ENCODE measurements at places on chromosomes 7 and 10. TPM values are rescaled to one million over a fixed set of nuclear protein-coding genes. Genes with fewer than 3 reads are reported as not detected.

Gene CPED1
- polyA plus RNA-seq: 0.22 TPM

Gene TMEM273
- polyA plus RNA-seq: 7.4 TPM

DNA sequence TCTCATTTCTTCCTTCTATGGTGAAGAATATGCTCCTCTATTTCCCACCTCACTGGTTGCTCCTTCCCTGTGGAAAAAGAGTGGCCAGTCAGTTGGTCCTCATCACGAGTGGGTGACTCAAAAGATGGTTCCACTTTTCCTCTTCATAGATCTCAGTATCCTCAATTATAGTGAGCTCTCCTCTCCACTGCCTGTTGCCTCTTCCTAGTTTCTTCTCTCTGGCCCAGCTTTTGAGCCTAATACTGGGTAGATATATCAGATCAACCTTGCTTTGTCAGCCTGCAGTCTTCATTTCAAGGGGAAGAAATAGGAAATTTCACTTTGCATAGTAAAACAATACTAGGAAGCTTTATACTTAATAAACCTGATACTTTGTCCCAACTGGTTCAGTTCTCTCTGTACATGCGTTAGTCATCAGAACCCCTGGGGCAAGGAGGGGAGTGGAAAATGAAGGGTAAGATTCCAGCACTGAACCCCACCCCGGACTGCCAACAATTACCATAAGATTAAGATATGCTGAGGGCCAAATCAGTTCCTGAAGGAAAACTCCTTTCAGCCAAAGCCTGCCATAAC lies 15.5 kb upstream of the WNT16 start:
- no peak for DNase-seq

DNA sequence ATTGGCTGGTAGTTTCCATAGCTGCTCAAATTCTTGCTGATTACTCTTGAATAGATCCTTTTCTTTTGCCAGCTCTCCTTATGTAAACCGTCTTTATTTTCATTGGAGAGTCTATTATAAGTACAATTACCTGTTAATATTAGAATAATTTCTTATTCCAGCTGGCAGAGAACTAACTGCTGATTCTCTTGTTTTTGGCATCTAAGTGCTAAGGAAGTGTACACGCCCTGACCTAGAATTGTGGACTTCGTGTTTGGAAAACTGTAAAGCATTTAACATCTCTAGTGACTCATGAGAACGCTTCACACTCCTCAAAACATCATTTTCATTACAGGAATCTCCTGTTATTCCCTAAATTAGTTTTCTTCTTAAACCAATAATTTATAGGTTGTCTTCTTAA lies 39.9 kb upstream of the FAM171A1 start:
- DNase-seq: no peak

DNA sequence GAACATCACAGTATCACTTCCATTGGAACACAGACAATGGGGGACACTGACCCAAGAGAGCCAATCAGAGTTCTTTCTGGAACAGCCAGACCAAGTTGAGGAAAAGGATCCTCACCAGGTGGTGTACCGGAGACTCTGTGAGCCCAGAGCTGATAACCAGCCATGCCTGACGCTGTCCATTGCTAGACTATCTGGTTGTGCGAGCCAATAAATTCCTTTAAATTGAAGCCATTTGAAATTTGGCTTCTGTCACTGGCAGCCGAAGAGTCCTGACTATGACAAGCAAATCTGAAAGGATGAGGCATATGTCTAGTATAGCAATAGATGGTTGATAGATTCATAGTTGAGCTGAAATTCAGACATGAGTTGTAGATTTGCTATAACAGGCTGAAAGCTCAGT lies 3.1 kb upstream of the LHPP start:
- no peak for DNase-seq

DNA sequence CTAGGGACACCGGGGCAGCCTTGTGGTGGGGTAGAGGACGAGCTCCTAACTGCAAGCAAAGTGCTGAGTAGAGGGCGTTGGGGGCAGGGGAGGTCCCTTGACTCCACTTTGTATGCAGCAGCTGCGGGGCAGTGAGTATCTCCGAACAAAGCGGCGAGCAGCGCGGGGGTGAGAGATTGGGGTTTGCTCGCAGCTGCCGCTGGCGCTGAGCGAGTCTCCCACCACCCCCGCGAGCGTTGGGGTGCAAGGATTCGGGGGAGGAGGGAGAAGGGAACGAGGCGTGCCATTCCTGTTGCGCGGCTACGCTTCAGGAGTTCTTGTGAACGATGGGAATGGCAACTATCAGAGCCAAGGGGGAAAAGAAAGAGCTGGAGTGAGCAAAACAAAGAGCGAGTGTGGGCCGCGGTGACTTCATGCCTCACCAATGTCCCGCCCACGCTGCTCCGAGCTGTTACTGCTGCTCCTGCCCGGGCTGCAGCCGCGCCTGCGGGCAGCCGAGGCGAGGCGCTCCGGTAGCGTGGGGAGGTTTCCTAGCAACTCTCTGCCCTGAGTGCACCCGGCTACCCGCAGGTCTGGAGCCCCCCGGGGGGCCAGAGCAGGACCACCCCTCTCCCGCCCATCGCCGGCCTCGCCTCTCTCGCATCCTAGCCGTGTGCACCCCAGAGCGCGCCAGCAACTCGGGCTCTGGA lies at the start of gene ITGB8:
Gene ITGB8, plus strand, starts transcription at position 662 of the 689 bp plus-strand sequence. CDS start 907 bp downstream, outside the sequence.
- peak; percentile 92 for DNase-seq

DNA sequence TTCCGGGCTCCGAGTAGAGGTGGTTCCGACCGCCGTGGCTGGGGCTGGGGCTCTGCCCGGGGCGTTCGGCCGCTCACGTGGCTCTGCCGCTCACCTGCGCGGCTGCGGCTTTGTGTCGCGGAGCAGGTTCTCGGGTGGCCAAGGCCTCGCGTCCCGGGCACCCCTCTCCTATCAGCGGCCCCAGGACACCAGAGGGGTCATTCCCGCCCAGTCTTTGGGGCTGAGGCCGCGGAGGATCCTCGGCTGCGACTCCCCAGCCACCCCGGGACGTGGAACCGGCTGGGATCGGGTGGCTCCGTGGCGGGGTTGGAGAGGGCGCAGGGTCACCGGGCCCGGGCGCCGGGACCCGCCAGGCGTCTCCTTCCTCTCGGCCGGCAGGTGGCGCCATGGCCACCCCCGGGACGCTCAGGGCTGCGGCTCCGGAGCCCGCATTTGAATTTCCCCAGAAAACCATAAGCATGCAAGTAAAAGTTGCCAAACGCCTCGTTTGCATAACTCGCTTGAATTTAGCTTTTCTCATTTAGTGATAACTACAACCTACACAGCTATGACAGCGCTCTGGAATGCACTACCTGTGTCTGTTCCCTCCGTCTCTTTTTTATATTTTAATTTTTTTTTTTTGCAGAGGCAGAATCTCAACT lies 1.2 kb downstream of the COL26A1 start:
- DNase-seq: peak; percentile 90

DNA sequence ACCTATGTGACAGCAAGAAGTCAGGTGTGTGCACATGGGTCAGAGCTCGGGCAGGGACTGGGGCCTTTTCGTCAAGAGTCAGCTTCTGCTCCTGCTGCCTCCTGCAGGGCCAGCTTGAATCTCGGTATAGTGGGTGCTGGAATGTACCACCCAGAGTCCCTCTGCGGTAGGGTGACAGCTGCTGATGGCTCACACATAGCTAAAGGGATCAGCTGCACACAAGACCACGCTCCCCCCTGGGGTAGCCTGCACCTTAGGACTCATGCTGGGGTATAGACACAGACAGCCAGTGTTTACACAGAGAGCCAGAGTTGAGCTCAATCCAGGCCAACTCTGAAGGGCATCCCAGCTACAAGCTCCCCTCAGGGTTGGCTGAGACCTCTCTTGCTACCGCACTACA lies 14.0 kb upstream of the COL13A1 start:
- DNase-seq: no peak

GRCh38 chr10:123245264-123245663 lies 91.1 kb downstream of the BUB3 start:
- DNase-seq: no peak

- no peak for DNase-seq
Observed at GRCh38 chr7:129271500-129272355, 46.9 kb downstream of the AHCYL2 start.

DNA sequence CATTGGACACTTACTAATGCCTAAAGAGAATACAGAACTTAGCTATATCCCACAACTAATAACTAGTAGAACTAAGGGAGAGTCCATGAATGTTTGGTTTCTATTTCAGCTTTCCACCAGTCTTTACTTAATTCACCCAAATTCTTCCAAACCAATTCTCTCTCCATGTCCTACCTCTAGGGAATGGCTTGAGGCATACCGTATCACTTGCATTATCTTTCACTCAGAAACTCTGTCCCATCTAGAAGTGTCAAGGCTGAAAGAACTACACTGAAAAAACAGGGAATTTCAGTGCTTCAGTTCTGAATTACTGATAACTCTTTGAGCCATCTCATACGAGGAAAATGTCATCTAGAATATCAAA lies 758 bp downstream of the TMEM168 start:
- no peak for DNase-seq

Measured in brain (organoid and tissue), 16 donors.